ENCODE measurements at places on chromosomes 11 and 22.

DNA sequence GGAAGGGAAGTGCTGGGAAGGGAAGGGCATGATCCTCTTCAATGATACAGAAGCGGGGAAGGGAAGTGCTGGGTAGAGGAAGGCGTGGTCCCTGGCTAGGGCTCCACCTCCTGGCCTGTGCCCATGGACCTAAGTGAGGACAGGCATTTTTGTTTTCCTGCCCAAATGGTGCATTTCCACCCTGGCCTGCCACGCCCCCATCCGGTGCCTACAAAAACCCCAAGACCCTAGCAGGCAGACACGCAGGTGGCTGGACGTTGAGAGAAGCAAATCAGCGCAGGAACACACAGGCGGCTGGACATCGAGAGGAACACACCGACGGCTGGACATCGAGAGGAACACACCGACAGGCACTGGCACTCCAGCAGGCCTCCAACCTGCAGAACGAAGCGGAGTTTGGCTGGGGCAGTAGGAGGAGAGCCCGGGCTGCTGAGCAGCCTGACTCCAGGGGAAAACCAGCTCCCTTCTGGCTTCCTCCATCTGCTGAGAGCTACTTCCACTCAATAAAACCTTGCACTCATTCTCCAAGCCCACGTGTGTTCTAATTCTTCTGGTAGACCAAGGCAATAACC is 628.3 kb downstream of the BUD13 start:
- no peak for DNase-seq

DNA sequence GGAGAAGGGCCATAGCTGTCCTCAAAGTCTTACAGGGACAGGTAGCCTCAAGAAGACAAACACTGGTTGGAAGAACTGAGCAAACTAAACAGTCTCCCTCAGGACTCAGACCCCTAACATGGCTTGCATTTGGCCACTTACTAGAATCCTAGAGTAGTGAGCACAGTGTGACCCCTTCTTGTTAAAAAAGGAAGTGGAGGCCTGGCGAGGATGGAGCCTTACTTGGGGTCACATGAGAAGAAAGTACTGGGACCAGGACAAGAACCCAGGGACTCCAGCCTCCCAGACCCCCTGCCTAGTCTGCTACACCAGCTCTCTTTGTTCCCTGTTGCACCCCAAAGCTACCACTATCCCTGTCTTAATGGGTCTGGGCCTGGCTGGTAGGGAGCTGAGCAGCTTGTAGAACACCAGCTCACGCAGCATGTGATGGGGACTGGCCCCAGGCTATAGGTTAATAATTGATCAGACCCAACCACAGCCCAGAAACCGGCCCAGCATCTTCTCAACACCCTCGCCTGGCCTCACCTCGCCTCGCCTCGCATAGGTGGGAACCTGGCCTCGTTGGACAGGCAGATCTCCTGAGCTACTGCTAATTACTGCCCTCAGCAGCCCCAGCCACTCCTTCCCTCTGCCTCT is 17.6 kb downstream of the DGAT2 start:
- no peak for DNase-seq

- DNase-seq: no peak
Measured at GRCh38 chr11:44899959-44900358, 50.7 kb downstream of the TP53I11 start.

- DNase-seq: no peak
Measured at GRCh38 chr11:62622476-62623089, 797 bp upstream of the B3GAT3 start.

DNA sequence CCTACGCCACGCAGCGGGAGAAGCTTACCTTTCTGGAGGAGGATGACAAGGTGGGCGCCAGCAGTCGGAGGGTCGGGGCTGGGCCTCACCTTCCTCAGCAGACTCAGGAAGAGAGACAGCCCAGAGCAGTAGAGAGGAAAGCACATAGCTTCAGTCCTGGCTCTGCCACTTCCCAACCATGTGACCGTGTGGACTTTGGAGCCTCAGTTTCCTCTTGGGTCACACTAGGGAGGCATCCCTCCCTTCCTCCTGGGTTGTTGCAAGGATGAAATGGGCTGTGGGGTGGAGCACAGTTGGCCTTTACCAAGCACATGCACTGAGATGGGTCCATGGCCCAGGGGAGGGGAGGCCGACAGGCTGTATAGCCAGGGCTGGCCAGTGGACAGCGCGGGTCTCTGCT is 12.9 kb downstream of the DPP3 start:
- DNase-seq: no peak

DNA sequence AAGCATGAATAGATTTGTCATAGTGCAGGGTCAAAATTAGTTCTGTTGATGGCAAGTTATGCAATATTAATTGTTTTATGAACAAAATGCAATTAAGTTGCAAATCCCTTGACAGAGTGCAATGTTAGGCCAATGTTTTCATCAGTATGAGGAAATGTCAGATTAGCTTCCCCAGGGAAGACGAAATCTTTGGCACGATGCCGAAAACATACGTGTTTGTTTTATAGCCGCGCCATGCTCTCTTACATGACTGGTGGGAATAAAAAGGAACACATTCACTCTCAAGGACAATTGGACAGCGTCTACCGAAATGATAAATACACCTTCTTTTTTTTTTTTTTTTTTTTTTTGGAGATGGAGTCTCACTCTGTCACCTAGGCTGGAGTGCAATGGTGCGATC is 27.0 kb downstream of the MFNG start:
- DNase-seq: no peak

- no peak for DNase-seq
Measured at GRCh38 chr11:60844045-60844869, 2.3 kb downstream of the CCDC86 start.

- DNase-seq: no peak
Measured at GRCh38 chr11:45713573-45713972, 48.2 kb upstream of the CHST1 start.

DNA sequence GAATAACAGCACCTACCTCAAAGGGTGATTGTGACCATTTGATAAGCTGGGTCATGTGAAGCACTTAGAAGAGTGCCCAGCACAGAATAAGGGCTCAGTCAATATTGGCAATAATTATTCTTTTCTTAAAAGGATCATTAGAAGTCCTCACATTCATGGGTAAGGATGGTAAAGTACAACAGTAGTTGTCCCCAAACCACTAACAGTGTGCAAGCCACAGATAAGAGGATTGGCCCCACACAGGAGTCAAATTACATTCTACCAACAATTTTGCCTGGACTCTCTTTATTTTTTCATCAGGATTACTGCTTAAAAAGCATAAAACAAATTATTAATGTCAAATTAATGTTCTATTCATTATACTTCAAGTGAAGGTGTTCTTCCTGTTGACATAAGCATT is 271.5 kb upstream of the PDGFD start:
- DNase-seq: no peak

GRCh38 chr11:60880643-60881282 is 13.4 kb downstream of the ZP1 start:
- no peak for DNase-seq

- no peak for DNase-seq
Measured at GRCh38 chr11:21866781-21867180, 326.1 kb upstream of the ANO5 start.

DNA sequence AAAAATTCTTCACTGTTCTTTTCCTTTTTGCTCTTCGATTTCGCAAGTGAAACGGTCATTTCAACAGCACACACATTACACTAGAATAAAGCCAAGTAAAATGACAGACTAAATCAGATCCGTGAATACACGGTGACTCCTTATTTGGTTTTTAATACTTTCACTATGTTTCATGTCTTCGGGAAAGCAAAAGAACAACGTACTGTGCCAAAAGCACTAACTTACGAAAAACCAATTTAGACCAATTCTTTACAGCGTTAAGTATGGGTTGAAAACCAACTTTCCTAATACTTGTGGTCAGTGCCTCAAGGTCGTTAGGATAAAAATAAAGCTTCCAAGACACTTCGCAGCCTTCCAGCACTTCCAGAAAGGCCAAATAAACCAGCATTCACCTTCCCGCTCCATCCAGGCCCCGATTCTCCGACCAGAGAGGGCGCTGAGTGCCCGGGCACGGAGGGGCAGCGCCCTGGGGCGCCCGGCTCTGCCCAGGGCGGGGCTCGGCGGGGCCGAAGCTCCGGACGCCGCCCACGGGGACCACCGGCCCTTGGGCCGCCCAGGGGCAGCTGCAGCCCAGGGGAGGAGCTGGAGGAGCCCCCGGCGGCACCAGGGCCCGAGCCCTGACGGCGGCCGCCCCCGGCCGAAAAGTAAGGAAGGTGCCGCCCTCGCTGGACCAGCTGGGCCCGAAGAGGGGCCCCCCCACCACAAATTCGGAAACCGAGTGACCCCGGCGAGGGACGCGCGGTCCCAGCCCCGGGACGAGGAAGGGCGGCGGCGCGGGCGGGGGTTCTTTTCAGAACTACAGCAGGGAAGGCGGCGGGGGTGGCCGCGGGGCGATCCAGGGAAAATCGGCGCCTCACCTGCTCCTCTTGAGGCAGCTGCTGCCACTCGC is 499 bp downstream of the ATL3 start:
- DNase-seq: peak; percentile 3

DNA sequence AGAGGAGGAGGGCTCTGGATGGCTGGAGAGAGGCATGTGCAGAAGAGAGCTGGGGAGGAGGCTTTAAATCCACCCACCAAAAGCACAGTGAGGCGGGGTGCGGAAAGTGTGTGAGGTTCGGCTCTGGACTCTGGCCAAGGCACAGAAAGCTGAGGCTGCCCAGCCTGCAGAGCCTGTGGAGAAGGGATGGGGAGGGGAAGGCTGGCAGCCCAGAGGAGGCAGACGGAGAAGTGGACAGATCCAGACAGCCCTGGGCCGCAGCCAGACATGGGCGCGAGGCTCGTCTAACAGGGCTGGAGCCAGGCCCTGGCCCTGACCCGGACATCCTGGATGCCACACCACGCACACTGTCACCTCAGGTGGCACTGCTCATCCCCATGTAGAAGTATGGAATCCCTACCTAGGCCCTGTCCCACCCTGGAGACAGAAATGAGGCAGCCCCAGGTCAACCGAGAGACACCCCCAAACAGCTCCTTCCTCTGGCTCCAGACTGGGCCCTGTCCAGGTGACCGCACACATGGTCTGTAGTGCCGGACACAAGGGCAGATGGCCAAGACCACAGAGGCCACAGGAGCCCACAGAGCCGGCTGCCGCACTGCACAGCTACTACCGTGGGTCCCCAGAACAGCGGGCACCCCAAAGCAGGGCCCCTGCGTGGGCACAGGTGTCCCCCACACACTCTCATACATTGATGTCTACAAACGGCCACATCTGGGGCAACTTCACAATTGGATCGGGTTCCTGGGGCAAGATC is 16.6 kb upstream of the MOB2 start:
- DNase-seq: no peak

DNA sequence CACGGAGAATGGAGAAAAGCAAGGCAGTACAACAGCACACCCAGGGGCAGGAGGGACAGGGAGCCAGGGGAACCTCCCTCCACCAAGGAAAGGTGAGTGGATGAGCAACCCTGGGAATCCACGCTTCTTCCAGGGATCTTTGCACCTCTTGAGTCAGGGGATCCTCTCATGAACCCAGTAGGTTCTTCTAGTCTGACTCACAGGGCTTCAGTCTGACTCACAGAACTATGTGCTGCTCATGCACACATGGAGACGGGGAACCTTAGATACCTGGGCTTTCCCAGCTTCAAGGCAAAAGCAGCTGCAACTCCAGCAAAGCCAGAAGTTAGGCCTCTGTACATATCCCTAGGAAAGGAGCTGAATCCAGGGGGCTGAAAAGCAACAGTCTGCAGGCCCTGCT is 1021.4 kb upstream of the TENM4 start:
- no peak for DNase-seq

DNA sequence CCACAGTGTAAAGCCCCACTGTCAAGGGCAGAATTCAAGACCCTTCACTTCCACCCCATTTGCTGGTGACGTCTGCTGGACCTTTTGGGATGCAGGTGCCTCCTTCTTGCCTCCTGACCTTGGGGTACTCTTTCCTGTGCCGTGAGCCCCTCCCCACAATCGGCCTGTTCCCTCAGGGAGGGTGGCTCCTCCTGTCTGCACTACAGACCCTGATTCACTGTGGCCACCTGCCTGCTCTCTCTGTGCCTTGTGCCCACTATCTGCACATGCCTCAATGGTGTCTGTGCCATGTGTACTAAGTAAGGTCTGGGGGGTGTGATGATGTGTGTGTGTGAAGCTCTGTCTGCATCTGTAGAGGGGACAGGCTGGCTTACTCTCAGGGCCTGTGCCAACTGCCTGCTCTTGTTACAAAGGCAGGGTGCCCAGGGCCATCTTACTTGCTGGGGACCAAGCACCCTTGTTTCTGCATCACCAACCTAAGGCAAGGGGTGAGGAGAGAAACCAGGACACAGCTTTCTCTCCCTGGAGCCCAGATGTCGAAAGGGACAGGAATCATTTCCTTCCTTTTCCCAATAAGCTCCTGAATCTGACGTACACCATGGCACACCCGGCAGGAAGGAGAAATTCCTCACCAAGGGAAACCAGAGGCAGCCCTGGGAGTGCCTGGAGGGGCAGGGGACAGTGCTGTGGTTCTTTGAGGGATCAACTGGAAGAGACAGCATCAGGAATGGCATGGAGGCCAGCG is 3.7 kb downstream of the PPM1F start:
- DNase-seq: no peak

DNA sequence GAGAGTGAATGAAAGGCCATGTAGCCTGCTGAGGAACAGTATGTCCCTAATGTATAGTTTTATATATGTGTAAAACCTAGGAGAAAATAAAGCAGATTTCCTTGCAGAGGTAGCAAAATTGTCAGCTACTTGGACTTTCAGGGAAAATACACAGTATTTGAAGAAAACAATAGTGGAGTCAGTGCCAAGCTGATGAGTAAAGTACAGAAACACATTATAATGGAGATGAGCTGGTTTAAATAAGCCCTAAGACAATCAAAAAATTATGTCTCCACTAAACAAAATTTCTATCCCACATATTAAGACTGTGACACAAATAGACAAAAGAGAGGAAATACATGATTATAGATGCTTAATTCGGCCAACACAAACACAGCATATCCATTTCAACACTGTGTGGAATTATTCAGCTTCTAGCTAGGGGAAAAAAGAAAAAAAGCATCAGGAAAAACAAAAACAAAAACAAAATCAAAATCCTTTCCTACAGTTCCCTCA is 75.9 kb downstream of the MAML2 start:
- DNase-seq: no peak

DNA sequence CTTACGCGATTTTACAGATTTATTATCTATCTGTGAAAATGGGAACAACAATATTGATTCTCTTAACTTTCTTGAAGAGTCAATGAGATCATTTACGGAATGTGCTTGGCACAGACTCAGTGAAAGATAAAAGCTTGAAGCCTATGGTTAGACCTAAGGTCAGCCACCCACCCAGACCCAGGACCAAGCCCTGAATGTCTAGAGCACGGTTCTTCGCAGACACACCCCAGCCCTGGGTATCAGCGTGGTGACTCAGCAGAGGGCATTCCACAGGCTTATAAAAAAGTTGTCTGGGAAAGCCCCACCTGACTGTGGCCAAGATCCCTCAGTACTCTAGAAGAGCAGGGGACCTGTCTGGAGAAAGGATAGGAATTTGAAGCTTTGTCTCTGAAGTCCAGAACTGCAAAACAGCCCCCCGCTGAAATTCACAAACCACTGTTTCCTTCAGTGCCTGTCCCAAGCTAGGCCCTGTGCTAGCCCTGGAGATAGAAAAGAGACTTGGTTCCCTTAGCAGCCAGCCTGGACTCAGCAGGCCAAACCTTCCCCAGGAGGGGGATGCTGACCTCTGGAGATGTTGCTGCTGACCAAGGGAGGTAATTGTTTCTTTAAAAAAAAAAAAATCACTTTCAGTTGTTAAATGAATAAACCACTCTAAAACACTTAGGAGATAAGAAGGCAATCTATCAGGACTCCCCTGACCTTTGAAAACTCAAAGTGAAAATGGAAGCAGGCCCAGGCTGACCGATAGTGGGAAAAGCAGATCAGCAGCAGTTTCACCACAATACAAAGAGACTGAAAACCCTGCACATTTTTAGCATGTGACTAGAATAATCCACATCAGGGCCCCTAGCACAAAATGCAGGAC is 114.0 kb downstream of the ABTB2 start:
- no peak for DNase-seq

- DNase-seq: no peak
Measured at GRCh38 chr11:105903113-105903512, 118.9 kb downstream of the MSANTD4 start.
